M059J (cell line): ENCODE measurements at places on chromosomes 2 and 18. TPM values are rescaled to one million over a fixed set of nuclear protein-coding genes. Genes with fewer than 3 reads are reported as not detected.

DNA sequence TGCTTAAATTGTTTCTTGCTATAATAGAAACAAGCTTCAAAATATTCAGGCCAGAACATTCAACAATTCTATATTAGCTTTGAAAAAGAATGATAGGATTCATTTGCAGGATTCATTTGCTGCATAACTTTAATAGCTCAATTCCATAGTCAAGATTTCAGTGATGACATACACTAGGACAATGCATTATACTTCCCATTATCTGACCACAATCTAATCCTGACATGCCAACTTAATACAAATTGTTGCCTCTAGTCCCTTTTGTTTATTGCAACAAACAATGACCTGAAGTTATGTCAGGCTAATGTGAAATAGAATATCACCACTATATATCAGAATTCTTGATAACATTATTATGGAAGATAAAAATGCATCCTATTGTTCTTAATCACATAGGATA lies 169.4 kb downstream of the DNAH7 start:
- peak; percentile 37 for DNase-seq

GRCh38 chr2:237644381-237644703 lies 17.0 kb downstream of the LRRFIP1 start:
- DNase-seq: no peak

- DNase-seq: no peak
Measured at GRCh38 chr2:121768143-121768755, 12.8 kb downstream of the TSN start.

DNA sequence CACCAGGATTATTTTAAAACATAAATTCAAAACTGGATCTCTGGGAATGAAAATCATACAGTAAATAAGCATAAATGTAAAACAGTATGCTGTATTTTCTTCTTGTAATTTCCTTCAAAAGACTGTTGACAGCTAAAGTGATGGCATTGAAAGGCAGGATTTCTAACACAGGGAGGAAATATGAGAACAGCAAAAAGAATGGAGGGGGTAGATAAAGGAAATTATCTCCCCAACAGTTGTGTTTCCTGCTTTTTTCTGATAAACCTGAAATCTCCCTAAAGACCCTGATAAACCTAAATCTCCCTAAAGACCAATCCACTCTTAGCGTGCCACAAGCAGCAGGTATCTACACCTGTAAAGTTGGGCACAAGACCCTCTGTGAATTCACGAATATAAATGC lies 50.8 kb downstream of the PIAS2 start:
- DNase-seq: no peak

Gene RAB6C
- total RNA-seq: 0.02 TPM in 1 of 2 replicates, not detected in the other

GRCh38 chr18:57052173-57052572 lies 94.7 kb upstream of the BOD1L2 start:
- DNase-seq: no peak

Gene ADD2
- 6.9 and 9.5 TPM in 2 replicates for total RNA-seq

Gene EFEMP1
- total RNA-seq: 91.3 and 128 TPM in 2 replicates

Gene PARD3B
- total RNA-seq: 0.86 and 1.6 TPM in 2 replicates

DNA sequence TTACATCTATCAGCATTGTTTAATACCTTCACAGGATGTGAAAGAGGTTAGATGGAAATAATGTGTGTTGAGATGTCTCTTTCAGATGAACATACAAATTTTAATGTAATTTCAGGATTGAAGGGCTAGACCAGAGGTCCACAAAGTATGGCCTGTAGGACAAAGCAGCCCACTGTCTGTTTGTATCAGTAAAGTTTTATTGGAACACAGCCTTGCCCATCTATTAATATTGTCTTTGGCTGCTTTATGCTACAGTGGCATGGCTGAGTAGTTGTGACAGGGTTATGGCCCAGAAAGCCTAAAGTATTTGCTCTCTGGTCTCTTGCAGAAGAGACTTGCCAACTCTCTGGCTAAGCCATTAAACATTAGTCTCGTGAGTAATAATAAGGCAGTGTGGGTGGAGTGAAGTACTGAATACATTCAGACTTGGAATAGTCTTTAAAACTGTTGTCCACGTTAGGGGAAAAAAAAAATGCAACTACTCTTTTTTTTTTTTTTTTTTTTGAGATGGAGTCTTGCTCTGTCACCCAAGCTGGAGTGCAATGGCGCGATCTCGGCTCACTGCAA lies 74.5 kb upstream of the NOSTRIN start:
- no peak for DNase-seq

Gene CD302
- total RNA-seq: 7.4 TPM in 2 replicates

- no peak for DNase-seq
Measured at GRCh38 chr2:105836840-105837692, 92.4 kb downstream of the NCK2 start.

DNA sequence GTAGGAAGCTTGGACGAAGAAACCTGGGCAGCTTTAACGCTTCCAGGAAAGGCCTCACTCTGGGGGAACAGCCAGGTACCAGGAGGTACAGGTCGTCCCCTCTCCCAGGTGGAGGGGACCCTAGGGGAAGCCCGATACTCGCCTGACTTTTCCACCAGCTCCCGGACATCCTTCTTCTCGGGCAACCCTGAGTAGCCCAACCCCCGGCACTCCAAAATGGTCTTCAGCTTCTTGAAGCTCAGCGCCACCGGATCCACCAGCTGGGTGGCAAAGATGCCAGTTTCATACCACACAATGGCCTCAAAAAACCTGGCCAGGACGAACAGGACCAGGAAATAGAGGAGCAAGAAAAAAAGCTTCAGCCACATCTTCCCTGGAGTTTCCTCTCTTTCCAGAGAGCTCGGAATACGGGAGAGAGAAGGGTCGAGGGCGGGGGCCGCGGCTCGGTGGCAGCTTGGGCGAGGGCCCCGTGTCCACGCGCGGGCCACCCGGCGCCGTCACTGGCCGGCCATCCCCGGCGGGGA lies 1.1 kb downstream of the RNF103 start:
- DNase-seq: peak; percentile 49

- DNase-seq: no peak
Measured at GRCh38 chr2:70450641-70451250, 102.9 kb downstream of the TGFA start.

- peak; percentile 3 for DNase-seq
Measured at GRCh38 chr2:238505119-238505891, 78.6 kb downstream of the ASB1 start.

GRCh38 chr2:10947005-10947440 lies 35.3 kb downstream of the KCNF1 start:
- DNase-seq: peak; percentile 41

Gene ITGA4
- total RNA-seq: 38.2 and 47.6 TPM in 2 replicates

GRCh38 chr2:227349989-227350612 lies 25.1 kb downstream of the MFF start:
- DNase-seq: no peak

DNA sequence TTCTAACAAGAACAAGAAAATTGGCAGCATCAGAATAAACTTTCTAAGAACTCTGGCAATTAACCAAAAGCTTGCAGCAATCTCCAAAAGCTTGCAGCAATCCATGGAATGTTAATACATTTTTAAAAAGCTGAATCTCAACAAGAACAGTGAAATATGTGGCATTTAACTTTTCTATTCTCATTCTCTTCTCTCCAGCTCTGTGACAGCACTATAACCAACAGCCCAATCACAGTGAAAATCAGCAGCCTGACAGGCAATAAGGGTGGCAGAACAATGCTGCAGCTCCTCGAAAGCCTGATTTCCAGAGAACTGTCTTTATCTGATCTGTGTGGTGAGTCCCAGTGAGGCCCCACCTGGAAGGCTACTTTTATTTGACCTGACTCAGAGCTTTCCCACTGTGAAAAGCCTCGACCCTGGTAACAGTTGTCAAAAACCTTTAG lies 60.0 kb downstream of the TMEM131 start:
- DNase-seq: peak; percentile 80

Gene INO80B
- 7.8 and 27.8 TPM in 2 replicates for total RNA-seq

DNA sequence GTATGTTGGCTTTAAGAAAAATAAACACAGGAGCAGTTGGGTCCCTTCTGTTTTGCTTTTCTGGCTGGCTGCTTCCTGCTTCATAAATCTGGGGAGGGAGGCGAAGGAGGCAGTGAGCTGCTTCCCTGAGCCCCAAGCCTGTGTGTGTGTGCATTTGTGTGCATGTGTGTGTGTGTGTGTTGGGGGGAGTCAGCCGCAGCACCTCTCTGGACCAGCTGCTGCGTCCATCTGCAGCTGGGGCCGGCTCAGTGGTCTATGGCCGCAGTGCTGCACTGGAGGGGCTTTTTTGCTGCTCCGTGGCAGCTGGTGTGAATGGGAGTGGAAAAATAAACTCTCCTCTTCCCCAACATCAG lies 192.3 kb downstream of the RNF144A start:
- no peak for DNase-seq

Gene MC4R
- not detected in 2 replicates for total RNA-seq

Gene DRC1
- total RNA-seq: not detected in 2 replicates

Gene CHST9
- total RNA-seq: not detected in 2 replicates

- DNase-seq: no peak
Measured at GRCh38 chr2:134550566-134551164, 168.1 kb downstream of the TMEM163 start.

DNA sequence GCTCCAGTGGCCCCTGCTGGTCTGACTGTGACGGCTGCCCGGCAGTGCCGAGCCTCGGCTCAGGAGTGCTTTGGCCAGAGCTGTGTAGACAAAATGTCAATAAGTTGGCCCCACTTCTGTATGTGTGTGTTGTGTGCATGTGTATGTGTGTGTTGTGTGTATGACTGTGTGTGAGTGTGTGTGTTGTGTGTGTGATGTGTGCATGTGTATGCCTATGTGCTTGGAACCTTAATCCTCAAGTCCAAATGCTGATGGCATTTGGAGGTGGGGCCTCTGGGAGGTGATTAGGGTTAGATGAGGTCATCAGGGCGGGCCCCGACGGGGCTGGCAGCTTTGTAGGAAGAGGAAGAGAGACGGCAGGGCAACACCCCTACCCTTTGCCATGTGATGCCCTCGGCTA lies 269.0 kb downstream of the DCDC2C start:
- no peak for DNase-seq

GRCh38 chr18:58321986-58322385 lies 278.0 kb downstream of the NEDD4L start:
- DNase-seq: peak; percentile 90

Gene KIF1A
- total RNA-seq: not detected in 2 replicates

DNA sequence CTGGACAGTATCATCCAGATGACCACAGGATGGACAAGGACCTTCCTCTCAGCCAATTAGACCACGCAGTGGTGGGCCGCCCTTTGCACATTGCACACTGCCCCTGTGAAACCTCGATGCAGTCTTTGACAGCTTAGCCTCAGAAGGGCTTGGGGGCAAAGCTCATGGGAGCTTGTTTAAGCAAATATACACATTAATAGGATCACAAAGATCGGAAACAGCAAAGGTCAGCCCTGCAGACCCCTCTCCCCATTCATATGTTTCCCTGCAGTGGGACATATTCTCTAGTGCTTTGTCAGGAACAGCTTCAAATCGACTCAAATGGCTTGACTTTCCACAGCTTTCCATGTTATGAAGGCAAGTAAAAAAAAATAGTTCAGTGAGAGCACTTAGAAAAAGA lies 189.6 kb upstream of the LYPD1 start:
- DNase-seq: no peak

DNA sequence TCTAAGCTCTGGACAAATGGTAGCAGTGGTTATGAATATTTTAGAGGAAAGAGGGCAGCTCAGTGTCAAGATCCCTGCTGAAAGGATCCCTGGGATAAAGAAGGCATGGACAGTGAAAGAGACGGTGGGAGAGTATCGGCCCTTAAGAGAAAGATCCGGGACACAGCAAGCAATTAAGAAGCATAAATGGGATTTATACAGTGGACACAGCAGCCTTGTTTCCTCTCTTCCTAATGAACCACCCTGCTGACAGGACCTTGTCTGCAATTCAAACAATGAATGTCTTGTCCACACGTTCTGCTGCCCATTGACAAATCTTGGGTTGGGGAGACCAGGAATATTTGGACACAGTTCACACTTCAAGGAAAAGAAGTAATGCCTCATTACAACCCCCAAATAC lies 16.5 kb downstream of the CPLX4 start:
- DNase-seq: no peak

GRCh38 chr2:121613774-121614173 lies 35.5 kb downstream of the CLASP1 start:
- peak; percentile 36 for DNase-seq

DNA sequence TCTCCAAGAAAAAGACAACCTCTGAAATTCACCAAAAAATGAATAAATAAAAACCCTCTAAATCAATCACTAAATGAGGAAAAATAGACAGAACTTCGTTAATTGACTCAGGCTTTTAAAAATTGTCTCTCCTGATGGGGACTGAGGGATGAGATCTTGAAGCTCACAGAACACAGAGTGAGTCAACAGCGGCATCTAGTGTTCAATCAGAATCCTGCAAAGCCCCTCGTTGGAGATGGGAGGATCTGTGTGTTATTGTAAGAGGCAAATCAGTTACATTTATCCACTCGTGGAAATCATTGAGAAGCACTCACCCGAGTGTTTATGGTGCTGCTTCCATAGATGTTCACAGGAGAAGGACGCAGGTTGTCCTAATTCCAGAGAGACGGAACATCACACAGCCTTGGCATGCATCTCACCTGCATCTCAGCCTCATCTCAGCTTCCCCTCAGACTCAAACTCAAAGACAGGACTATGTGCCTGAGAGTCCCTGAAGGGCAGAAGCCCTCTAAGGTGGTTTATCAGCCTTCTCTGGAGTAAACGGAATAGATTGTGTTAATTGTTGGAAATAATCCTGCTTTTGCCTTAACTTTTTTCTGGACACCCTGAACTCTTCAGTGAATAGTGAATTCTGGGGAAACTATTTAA lies 82.0 kb downstream of the MREG start:
- DNase-seq: peak; percentile 71

Gene C2orf80
- not detected in 2 replicates for total RNA-seq

Gene CCDC74B
- total RNA-seq: 4.2 and 5.8 TPM in 2 replicates

Gene ADRA2B
- not detected in 2 replicates for total RNA-seq

- no peak for DNase-seq
Measured at GRCh38 chr18:36899289-36899688, 70.4 kb downstream of the KIAA1328 start.
